ENCODE measurements at places on chromosomes 1 and 21.

GRCh38 chr1:175127565-175127964 lies 59.9 kb downstream of the TNN start:
- DNase-seq: no peak

GRCh38 chr1:5681654-5682053 lies 310.6 kb downstream of the NPHP4 start:
- DNase-seq: no peak

- DNase-seq: no peak
Observed at GRCh38 chr1:228073061-228073856, 9.2 kb upstream of the ARF1 start.

GRCh38 chr1:54012863-54013262 lies 5.1 kb downstream of the LDLRAD1 start:
- DNase-seq: no peak

GRCh38 chr1:116128664-116129063 lies 17.5 kb downstream of the MAB21L3 start:
- DNase-seq: no peak

DNA sequence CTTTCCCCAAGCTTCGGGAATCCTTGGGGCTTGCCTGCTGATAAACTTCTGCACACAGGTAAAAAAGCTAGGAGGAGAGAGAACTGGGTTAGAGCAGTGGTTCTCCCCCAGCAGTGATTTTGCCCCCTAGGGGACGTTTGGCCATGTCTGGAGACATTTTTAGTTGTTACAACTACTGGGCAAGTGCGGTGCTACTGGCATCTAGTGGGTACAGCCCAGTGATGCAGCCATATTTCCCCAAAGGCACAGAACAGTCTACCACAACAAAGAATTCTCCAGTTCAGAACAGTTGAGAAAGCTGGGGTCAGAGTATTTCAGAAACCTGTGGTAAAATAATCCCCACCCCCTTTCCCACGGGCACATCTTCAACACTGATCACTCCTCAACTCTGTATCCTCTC lies 41.3 kb downstream of the LRRC71 start:
- no peak for DNase-seq

GRCh38 chr1:200150721-200151120 lies 123.2 kb downstream of the NR5A2 start:
- no peak for DNase-seq

DNA sequence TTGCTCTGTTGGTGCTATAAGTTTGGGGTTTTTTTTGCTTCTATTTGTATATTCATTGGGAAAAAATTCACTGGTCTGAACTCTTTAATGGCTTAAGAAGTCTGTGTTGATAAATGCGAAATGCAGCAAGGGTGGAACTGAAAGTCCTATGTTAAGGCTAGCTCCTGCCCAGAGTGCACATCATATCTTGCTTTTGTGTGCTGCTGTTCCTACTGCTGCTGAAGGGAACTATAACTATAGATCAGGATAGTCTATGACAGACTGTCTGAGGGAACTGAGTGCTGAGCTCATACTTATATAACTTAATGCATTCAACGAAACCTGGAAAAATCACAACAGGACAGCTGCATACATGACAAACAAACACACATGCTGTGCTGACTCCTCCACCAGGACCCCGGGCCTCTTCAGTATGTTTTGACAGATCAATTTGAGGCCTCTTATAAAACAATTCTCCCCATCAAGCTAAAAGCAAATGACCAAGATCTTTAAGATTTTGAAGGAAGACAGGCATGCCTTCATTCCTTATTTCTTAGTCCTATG lies 1031.5 kb upstream of the ADGRL2 start:
- no peak for DNase-seq

- peak; percentile 71 for DNase-seq
Observed at GRCh38 chr1:153749408-153750005, 21.7 kb downstream of the INTS3 start.

- no peak for DNase-seq
Observed at GRCh38 chr1:114982251-114982650, 47.4 kb upstream of the TSHB start.

DNA sequence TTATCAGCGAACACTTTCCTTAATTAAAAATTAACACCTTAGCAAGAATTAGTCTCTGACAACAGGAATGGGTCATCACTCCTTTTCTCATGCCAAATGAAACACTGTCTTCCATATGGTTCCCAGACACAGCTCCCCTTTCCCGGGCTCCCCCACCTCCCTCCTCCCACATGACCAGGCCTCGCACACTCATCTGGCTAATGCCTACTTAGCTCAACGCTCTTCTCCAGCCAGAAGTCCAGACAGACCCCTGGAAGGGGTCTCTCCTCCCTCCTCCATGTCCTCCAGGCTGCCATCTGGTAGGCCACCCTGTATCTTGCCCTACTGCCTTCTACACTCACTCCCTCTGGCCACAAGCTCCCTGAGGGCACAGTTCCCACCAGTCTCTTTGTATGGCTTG lies 39.9 kb downstream of the KCNC4 start:
- DNase-seq: no peak

- no peak for DNase-seq
Observed at GRCh38 chr1:32742956-32743355, 40.4 kb upstream of the SYNC start.

DNA sequence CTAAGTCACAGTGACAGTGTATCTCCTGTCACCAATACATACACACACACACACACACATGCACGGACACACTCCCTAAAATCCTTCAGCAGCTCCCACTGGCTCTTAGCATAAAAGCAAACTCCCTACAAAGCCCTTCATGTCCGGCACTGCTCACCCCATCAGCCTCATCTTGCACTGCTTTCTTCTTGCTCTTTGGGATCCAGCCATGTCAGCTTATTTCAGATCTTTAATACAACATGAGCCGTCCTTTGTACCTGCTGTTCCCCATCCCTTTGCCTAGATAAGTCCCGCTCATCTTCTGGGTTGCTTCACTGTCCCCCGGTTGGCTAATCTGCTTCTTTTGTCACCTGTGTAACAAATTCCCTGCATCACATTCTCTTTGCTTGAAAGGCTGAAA lies 82.1 kb upstream of the VAV3 start:
- no peak for DNase-seq

DNA sequence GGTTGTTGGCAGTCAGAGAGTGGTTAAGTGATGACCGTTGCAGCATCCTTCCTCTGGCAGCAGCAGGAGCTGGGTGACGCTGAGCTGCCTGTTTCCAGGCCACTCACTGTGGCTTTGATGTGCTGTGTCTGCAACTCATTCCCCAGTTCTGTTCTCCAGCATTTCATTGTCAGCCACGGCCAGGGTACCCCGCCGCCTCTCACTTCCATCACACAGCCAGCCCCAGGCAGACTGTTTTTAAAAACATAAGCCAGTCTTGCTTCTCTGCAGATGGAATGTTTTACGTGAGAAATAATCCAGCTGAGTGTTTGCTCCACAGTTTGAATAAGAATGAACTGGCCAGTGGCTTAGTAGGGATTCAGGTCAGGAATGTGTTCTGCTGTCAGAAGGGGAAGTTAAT lies 21.5 kb upstream of the ST6GALNAC3 start:
- DNase-seq: no peak

GRCh38 chr1:28457678-28458077 lies 48.2 kb upstream of the RCC1 start:
- no peak for DNase-seq

GRCh38 chr1:193104502-193104906 lies 710 bp downstream of the GLRX2 start:
- DNase-seq: peak; percentile 35

DNA sequence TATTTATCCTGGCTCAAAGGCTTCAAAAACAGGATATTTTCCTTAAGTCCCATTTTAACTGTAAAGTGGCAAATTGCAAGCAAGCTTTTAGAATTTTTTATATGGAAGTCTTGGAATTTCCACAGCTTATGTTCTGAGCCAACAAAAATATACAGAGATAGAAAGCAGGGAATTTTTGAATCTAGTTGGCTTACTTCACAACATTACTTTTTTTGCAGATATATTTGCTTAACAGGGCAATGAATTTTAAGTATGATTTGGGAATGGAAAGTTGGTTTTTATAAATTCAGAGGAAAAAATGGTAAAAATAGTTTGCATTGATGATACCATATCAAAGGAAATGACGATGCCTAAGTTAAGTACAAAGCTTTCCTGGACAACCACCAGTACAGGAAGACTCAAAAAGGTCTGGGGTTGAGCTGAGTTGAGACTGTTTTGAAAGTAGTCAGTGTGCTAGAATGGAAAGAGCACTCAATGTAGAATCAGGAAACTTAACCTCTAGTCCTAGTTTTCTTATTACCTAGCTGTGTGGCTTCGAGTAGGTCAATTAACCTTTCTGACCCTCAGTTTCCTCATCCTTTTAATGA lies 11.0 kb upstream of the VCAM1 start:
- DNase-seq: no peak

DNA sequence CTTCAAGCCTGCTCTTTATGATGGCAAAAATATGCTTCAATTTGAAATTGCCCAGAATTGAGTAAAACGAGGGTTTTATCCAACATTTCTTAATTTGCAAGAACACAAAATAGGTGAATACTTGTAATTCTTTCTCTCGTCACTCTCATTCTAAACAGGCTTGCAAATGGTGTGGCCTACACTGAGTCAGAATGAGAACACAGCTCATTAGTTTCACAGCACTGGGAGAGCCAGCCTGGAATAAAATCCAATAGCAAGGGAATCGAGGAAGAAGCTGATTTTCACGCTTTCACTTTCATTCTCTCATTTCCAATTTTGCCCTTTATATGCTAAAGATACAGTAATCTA lies 537.5 kb downstream of the LTN1 start:
- DNase-seq: no peak

- DNase-seq: no peak
Observed at GRCh38 chr1:192703283-192704206, 67.6 kb downstream of the RGS13 start.

DNA sequence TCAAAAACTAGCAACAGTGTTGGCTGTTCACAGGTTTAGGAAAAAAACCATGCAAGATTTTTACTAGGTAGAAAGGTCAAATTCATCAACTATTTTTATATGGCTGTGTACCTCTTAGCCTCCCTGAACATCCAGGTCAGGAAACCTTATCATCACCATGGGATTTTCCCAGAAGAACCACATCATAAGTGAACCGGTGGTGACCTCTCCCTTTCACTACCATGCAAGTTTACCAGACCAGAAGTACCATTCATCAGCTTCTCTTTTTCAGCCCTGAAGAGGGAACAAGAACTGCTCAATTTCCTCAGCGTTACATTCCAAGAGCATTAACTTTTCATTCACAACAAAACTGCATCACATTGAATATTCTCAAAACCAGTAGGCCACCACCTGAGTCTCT lies 5.9 kb downstream of the SSBP3 start:
- no peak for DNase-seq

- DNase-seq: peak; percentile 81
Observed at GRCh38 chr1:154955039-154955717, 721 bp downstream of the PBXIP1 start.

DNA sequence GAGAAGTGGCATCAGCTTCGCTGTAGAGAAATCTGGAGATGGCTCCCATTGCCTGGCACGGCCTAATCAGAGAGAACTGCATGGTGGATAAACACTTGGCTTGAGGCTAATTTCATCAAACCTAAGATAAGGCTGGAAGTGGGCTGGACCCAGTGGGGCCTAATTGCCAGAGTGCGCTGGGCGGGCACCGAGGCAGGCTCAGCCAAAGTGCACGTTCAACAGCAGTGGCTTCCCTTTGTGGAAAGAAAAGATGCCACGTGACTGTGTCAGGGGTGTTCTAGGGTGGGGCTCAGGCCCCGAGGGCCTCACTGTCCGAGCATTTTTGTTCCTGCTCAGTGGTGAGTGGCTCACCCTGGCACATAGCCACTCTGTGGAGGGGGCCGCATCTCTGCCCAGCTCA lies 5.8 kb downstream of the PLCH2 start:
- no peak for DNase-seq

DNA sequence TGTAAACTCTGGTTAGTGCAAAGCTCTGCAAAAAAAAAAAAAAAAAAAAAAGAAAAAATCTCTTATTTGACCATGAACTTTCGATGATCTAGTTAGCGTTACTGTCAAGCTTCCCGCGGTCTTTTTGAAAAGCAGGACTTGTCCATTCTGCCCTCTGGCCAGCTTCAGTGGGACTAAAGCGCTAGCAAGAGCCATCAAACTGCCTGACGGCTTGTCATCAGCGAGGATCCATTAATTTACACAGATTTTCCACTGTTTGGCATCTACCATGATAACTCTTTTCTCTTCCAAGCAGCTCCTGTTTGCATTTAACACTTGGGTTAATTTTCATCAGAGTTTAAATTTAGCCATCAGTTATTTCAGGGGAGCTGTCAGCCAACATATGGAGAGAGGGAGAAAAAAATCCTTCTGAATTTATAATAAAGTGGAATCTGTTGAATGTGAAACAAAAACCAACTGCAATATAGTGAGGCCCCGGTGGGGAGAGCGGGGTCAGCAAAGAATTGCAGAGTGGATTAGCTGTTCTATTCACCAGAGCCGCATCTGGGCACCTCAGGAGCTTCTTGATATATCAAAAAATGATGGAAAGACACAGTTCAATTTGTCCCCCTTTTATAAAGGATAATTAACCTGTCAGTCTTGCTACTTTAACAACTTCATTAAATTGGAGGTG lies 298.2 kb downstream of the SPATA17 start:
- DNase-seq: no peak

DNA sequence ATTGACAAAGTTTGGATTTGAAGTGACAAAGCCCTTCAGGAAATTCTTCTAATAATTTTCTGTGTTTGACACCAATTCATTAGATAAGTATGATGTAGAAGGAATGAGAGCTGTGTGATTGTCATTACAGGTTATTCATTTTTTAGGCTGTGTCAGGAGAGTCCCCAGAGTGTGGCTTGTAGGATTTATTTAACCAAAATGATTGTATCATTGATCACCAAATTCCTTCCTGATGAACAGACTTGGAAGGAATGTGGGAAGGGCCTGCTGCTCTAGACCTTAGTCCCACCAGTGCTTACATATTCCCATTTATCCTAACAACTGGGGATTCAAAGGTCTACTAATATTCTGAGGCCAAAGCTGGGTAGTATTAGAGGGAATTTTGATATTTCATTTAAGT lies 383.3 kb upstream of the KAZN start:
- no peak for DNase-seq
